ENCODE measurements at places on chromosomes 3 and 15.

DNA sequence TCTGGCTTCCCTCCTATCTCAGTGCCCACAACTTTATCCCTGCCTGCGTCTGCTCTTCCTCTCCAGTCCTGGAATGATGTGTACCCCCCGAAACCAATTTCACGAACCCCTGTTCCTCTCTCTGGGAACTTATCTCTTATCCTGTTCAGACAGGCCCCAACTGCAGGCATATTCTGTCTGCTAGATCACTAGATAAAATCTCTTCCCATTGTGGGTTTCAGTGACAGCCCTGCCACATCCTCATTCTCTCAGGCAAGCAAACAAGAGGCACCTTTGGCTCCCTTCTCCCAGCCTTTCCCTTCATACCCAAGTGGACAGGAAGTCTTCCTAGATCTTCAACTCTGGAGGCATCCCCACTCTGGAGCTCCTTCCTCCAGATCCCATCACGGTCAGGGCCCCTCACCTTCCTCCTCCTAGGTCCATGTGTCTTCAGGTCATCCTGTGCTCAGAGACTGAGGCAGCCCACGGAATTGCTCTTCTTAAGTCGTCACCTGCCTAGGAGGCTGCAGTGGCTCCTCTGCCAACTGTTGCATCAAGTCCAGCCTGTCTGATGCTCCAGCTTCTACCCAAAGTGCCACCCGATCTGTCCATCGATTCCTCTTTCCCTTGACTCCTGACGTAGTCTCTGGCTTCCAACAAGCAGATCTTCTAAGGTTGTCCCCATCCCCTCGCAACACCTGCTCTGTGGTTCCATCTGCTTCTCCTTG, 190.8 kb downstream of the SLCO3A1 start:
- DNase-seq = no peak

- no peak for DNase-seq
Measured at GRCh38 chr15:62886431-62887071, 156.0 kb upstream of the TPM1 start.

DNA sequence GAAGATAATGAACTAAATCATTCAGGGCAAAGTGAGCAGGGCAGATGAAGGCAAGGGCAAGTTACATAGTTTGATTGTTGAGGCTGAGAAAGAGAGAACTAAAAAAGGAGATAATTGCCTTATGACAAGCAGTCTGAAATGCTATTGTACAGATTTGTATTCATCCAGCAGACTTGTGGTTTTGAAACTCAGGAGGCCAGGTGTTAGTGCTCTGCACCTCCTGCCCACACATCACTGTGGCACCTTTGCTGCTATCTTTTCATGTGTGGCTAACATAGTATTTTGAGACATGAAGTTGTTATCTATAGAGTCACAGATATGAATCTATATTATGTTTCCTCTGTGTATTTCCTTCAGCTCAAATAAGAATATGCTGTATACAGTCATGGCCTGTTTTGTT, 24.3 kb upstream of the SUCLG2 start:
- DNase-seq = no peak

- no peak for DNase-seq
Measured at GRCh38 chr15:29117778-29118177, 151.8 kb downstream of the NSMCE3 start.

DNA sequence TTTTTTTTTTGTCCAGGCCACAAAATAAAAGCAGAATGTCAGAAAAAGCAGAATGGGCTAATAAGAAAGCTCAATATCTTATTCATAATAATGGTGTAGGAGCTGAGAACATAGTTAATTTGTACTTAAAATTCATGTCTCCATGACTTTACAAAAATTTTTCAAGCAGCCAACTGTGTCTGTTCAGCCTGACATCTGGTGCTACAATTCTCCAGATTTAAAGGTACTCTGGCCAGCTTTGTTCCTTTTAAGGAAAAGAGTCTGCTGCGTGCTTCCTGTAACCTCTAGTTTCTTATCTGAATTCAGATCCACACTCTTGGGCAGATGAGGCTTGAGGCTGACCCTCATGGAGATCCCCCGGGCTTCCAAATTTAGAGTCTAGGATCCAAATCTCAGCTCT, 8.7 kb upstream of the RFX7 start:
- DNase-seq = no peak

DNA sequence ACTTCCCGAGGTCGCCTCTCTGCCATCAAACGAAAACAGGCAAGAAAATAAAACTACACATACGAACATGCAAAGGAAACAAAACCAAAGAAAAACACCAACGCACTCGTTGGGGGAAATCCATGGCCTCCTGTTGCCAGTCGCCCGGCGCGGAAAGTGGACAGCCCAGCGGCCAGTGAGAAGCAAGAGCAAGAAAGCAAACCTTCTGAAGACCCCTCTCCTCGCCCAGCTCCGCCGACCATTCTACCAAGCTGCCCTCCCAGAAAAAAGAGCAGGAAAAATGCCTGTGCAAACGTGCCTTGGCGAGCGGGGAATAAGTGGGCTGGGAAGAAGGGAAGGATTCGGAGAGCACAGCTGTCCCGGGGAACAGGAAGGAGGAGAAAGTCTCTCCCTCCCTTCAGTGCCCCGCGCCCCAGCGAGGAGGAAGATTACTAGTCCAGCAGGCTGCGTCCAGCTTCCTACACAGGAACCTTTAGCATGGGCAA, 802 bp upstream of the NECTIN3 start:
- no peak for DNase-seq

DNA sequence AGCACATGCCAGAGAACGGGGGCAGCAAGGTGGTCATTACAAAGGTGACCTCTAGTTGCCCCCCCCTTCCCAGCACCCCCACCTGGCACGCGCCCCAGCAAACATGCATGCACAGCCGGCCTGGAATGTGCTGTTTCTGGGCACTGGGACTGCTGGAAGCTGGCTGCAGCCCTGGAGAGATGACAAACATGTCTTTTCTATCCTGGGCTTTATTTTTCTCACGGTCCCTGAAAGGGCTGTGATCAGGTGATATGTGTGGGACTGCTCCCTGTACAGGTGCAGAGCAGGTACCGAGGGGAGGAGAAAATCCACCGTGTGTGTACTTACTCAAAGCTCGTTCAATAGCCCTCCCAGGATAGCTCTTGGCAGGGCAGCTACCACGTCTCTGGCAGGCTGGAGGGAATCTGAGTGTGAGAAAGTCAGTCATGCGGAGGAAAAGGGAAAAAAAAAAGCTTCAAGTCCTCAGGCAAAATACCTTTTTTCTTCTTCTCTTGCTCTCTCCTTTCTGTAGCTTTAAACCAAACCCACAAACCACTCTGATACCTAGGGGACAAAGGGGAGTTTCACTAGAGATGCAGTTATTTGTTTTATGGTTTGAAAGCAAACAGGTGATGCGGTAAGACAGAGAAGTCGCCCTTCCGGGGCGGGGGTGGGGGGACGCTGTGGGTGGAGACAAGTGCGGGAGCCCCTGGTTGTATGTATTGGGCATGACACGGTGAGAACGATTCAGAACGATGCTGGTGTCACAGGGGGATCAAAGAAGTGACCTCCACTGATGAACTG, 5.0 kb upstream of the HES1 start:
- no peak for DNase-seq

DNA sequence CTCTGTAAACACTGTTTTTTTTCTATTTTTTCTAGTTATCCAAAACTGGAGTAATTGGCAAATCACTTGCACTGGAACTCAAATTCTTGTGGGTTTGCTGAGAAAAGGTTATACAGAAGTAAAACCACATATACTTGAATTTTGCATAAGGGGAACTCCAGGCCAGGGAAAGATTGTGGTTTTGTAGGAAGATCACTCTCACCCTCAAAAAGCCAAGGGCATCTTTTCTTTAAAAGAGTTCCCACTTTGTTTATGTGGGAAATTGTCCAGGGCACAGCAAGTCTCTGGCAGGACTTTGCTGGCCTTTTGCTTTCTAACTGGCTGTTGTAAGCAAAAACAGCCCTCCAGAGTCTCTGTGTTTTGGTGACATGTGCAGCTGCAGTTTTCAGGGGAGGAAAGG, 340.3 kb upstream of the RBMS3 start:
- DNase-seq = no peak

- no peak for DNase-seq
Measured at GRCh38 chr15:75031848-75032247, 8.5 kb downstream of the PPCDC start.

- no peak for DNase-seq
Measured at GRCh38 chr15:36774765-36775164, 195.3 kb downstream of the CDIN1 start.

DNA sequence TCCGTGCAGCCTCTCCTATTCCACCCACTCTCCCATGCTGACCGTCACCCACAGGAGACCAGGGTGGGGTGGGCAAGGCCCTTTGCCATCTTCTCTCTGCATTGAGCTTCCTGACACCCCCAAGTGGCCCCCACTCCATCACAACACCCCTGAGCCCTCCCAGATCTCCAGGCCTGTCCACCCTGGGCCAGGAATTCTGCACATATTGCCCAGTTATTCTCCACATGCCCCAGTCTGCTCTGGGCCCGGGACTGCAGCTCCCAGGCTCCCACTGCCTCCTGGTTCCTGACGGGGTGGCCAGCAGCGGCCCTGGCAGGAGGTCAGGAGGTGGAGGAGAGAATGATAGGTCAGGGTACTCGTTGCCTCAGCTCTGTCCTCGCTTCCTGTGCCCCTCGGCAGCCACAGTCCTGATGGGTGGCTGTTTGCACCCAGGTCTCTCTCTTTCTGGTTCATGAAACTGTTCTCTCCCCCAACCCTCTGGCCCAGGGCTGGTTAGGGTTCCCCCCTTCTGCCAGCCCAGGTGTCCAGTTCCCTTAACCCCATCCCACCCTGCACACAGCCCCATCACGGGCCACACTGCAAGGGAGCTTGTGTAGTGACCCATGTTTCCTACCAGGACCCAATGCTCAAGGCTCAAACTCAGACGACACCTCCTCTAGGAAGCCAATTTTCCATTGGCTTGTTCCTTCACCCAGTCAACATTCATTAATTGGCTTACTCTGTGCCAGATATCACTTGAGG, 47.3 kb downstream of the IQSEC1 start:
- DNase-seq = no peak

- DNase-seq = no peak
Measured at GRCh38 chr3:55658690-55659562, 171.8 kb upstream of the WNT5A start.

GRCh38 chr3:43285644-43286043, 696 bp upstream of the SNRK start:
- DNase-seq = no peak

- no peak for DNase-seq
Measured at GRCh38 chr3:194249323-194250097, 101.6 kb downstream of the CPN2 start.

DNA sequence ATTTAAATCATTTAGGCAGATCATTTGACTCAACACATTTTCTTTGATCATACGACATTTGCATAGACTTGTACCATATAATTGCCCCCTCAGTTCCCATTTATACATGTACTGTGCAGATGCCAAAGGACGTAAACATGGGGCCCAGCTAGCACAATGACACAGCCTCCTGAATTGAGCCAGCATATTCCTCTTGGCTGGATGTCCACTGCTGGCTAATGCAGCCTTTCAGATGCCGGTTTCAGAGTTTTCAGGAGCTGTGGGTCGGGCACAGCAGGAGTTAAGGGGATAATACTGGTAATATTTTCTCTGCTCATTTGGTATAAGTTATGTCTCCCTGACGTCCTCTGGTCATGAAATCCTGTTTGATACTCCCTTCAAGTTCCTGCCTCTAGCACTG, 39.4 kb downstream of the KAT2B start:
- no peak for DNase-seq

GRCh38 chr3:43369404-43370292, 83.3 kb downstream of the SNRK start:
- no peak for DNase-seq

- DNase-seq = no peak
Measured at GRCh38 chr15:57100136-57100539, 181.7 kb downstream of the TCF12 start.

DNA sequence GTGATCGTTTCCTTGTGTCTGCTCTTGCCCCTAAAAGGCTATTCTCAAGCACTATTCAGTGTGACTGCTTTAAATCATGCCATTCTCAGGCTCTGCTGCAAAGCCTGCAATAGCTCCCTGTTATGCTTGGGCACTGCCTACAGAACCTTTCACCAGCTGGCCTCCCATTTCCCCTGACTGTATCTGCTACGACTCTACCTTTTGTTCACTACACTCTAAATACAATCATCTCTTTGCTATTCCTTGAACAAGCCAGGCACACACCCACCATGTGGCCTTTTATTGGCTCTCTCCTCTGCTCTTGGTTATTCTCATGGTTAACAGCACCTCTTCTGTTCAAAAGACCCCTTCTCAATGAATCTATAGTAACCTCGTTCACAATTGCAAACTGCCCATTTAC, 29.6 kb upstream of the FNDC3B start:
- DNase-seq = no peak

DNA sequence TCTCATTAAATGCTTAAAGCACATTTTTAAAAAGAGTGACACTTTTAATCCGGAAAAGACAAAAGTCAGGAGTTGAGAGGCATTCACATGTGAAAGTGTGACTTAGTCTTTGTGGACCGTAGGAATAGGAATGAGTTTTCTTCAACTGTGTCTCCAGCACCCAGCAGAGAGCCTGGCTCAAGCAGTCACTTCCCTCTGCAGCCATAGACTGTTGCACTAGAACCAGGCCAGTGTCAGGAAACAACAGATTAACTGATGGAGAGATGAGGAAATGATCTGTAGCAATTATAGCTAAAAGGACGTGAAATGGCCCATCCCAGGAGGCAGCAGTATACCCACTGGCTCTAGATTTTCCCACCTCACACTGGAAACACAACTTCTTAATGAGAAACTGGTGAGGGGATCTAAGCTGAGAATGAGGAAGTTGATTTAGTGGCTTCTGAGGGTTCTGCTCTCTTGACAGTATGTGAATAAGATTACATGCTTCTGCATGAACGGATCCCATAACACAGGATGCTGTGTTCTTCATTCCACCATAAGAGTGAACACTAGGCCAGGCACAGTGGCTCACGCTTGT, 19.8 kb downstream of the CFAP92 start:
- DNase-seq = no peak

GRCh38 chr15:28904003-28904402, 18.2 kb downstream of the APBA2 start:
- DNase-seq = no peak

DNA sequence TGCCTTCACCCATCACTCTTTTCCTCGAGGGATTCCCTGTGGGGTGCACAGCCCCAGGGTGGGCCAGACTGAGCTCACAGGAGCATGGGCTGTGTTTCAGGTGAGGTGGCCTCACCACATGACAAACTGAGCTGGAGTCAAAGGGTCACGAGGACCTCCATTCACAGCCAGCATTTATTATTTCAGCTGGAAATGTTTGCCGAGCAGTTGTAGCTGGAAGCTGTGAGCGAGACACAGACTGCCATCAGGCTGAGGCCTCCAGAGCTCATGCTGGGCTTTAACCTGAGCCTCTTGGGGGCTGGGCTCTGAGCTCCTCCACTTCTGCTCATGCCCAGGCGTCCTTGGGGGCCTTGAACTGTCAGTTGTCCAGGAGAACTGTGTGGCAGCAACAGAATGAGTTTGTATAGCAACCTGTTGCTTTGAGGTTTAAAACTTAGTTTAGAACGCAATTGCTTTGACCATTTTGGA, 57.5 kb downstream of the FLNB start:
- DNase-seq = no peak
